Activated T-helper 1 cell treated with anti-CD3 and anti-CD28 coated beads, Interleukin-12 subunit alpha, Interleukin-12 subunit beta, Interleukin-2, Interleukin-4 antibody, amounts not matched to agents 30 ng/mL and 10 ng/mL and 1 ng/mL, durations not matched to agents 14 hours and 24 hours and 36 hours (primary cell): ENCODE measurements at places on chromosomes 12 and 14. TPM values are rescaled to one million over a fixed set of nuclear protein-coding genes. Genes with fewer than 3 reads are reported as not detected.

Gene MDGA2
- total RNA-seq: not detected in 2 replicates

Gene ARMH4
- total RNA-seq: not detected in 2 replicates

Gene KIF26A
- total RNA-seq: 0.05 and 0.17 TPM in 2 replicates

Gene CLEC1A
- not detected in 2 replicates for total RNA-seq

Gene TAS2R42
- not detected in 2 replicates for total RNA-seq

Gene KRT75
- total RNA-seq: not detected in 2 replicates

Gene GNB3
- total RNA-seq: 1.6 and 1.7 TPM in 2 replicates

Gene KLC1
- total RNA-seq: 148 and 150 TPM in 2 replicates

Gene IL22
- 3.4 TPM in 2 replicates for total RNA-seq

Gene ACVRL1
- total RNA-seq: not detected in 2 replicates

Gene IKZF4
- 31.9 and 35.7 TPM in 2 replicates for total RNA-seq

Gene GOLGA5
- 22.2 and 22.6 TPM in 2 replicates for total RNA-seq

Gene KRT2
- not detected in 2 replicates for total RNA-seq

Gene SLC22A17
- total RNA-seq: 3.1 and 5.0 TPM in 2 replicates

Gene ANKS1B
- total RNA-seq: 2.8 TPM in 2 replicates

Gene TEX52
- 0.17 TPM in 1 of 2 replicates, not detected in the other for total RNA-seq

Gene TAS2R8
- total RNA-seq: not detected in 2 replicates

Gene RABGGTA
- 52.2 and 54.4 TPM in 2 replicates for total RNA-seq

DNA sequence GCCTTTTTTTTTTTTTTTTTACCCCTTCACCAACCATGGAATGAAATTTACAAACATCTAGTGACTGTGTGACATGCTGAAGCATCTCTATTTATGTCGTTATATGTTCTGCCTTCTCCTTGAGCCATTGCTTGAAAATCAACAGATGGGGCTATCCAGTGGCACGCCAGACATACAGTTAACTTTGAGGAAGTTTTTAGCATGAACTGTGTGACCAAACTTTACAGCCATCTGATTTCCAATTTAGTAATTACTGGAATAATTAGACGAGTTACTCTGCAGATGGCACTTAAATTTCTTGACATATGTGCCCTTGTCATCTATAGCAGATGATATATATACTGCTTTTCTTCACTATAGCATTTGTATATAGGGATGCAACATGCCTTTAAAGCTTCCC lies 192.1 kb downstream of the SNAPC1 start:
- H3K27ac ChIP-seq: no peak overlapping the region
- H3K4me1 ChIP-seq: no peaks in the 10 kb centered on the region
- no peaks in the 10 kb centered on the region for H3K36me3 ChIP-seq
- no peak for DNase-seq
- no peak overlapping the region for H3K4me3 ChIP-seq
- H3K27me3 ChIP-seq: peaks cover 7% of the 10 kb centered on the region

DNA sequence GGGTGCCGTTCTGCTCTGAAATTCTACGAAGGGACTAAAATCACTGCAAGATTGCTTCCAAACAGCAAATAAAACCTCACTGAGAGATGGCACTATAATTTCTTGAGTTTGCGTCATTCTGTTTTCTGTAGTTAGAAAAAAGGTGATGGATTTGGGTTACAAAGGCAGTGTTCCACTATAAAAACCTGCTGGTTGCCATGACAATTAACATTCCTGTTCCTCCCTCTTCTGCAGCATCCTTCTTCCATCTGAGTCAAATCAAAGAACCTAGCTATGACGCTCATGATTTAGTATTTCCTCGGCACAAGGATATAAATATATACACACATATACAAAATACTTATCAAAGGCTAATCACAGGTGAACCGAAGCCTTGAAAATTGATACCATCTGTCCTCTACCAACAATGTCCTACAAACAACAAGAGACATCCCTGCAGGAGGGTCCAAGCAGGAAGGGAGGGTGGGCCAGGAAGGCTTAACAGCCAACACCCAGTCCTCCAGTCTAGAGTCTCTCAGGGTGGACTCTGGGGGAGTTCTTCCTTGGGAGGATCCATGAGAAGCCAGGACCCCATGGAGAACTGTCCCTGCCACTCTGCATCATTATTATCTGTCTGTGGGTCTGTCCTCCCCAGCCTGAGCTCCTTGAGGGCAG lies 21.4 kb downstream of the TMCC3 start:
- H3K27me3 ChIP-seq: peaks cover 32% of the 10 kb centered on the region
- H3K4me1 ChIP-seq: no peaks in the 10 kb centered on the region
- DNase-seq: no peak

DNA sequence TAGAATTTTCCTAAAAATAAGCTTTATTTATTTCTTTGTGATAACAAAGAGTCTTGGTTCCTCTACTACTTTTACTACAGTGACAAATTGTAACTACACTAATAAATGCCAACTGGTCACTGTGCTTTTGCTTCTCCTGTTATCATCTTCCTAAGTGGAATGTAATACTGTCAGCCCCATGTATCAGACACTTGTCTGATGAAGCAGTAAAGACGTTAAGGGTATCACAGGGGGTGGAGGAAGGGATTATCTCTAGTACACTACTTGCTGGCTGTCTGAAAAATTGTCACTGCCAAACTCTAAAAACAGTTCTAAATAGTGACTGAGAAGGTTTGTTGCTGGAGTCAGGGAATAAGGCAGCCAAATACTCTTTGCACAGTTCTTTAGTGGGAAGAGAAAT lies 11.3 kb downstream of the ASB8 start:
- DNase-seq: no peak
- H3K4me3 ChIP-seq: no peak overlapping the region
- H3K36me3 ChIP-seq: peaks cover 35% of the 10 kb centered on the region
- H3K27ac ChIP-seq: no peak overlapping the region
- H3K4me1 ChIP-seq: no peaks in the 10 kb centered on the region

GRCh38 chr12:15966426-15966825 lies 55.3 kb downstream of the DERA start:
- H3K36me3 ChIP-seq: peaks cover 6% of the 10 kb centered on the region
- H3K27ac ChIP-seq: no peak overlapping the region
- H3K27me3 ChIP-seq: no peaks in the 10 kb centered on the region
- H3K4me3 ChIP-seq: no peak overlapping the region

DNA sequence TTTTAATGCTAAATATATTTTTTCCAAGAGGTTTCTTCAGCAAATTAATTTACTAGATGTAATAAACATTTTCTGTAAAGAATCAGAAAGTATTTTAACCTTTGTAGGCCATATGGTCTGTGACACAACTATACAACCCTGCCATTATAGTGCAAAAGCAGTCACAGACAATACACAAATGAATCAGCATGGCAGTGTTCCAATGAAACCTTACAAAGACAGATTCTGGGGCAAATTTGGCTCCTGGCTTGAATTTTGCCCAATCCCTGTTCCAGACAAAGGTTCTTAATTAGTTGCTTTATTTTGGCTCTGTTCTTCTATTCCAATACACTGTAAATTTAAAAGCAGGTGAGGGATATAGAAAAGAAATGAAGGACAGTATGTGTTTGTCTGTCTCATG lies 352.5 kb downstream of the C12orf50 start:
- H3K27me3 ChIP-seq: no peaks in the 10 kb centered on the region

DNA sequence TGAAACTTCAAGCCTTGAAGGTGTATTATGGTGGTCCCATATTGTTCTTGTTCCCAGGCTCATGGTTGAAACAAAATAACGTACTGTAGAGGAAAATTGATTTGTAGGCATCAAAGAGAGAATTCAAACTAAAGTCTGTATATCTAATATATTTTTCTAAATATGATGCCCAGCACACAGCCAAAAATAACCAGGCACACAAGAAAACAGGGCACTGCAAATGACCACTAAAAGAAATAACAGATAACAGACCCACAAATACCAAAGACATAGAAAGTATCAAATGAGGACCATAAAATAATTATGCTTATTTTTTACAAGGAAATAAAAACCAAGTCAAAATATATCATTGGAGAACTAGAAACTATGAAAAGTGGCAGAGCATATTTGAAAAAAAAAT lies 46.8 kb downstream of the LLPH start:
- no peak overlapping the region for H3K4me3 ChIP-seq
- no peaks in the 10 kb centered on the region for H3K4me1 ChIP-seq
- H3K27ac ChIP-seq: no peak overlapping the region
- H3K36me3 ChIP-seq: no peaks in the 10 kb centered on the region

- no peaks in the 10 kb centered on the region for H3K4me1 ChIP-seq
- no peak overlapping the region for H3K4me3 ChIP-seq
- H3K36me3 ChIP-seq: no peaks in the 10 kb centered on the region
- peaks cover 41% of the 10 kb centered on the region for H3K27me3 ChIP-seq
These were observed 12.5 kb downstream of the SPTB start for GRCh38 chr14:64867182-64867581.

- H3K27ac ChIP-seq: no peak overlapping the region
- no peak overlapping the region for H3K4me3 ChIP-seq
- DNase-seq: no peak
- H3K36me3 ChIP-seq: no peaks in the 10 kb centered on the region
These were observed 361.3 kb upstream of the TMTC1 start for GRCh38 chr12:30144777-30145683.

- no peak overlapping the region for H3K27ac ChIP-seq
- no peak for DNase-seq
- H3K4me3 ChIP-seq: no peak overlapping the region
- peaks cover 8% of the 10 kb centered on the region for H3K4me1 ChIP-seq
These were observed 118.7 kb downstream of the BRMS1L start for GRCh38 chr14:35944847-35945246.

- no peak for DNase-seq
- peaks cover 45% of the 10 kb centered on the region for H3K4me1 ChIP-seq
- H3K27ac ChIP-seq: no peak overlapping the region
- peaks cover 2% of the 10 kb centered on the region for H3K27me3 ChIP-seq
These were observed 268.6 kb upstream of the CRY1 start for GRCh38 chr12:107361970-107362369.

- peaks cover 7% of the 10 kb centered on the region for H3K27me3 ChIP-seq
- no peaks in the 10 kb centered on the region for H3K4me1 ChIP-seq
- H3K36me3 ChIP-seq: no peaks in the 10 kb centered on the region
- no peak overlapping the region for H3K4me3 ChIP-seq
These were observed 172.0 kb upstream of the FRMD6 start for GRCh38 chr14:51479584-51480325.

DNA sequence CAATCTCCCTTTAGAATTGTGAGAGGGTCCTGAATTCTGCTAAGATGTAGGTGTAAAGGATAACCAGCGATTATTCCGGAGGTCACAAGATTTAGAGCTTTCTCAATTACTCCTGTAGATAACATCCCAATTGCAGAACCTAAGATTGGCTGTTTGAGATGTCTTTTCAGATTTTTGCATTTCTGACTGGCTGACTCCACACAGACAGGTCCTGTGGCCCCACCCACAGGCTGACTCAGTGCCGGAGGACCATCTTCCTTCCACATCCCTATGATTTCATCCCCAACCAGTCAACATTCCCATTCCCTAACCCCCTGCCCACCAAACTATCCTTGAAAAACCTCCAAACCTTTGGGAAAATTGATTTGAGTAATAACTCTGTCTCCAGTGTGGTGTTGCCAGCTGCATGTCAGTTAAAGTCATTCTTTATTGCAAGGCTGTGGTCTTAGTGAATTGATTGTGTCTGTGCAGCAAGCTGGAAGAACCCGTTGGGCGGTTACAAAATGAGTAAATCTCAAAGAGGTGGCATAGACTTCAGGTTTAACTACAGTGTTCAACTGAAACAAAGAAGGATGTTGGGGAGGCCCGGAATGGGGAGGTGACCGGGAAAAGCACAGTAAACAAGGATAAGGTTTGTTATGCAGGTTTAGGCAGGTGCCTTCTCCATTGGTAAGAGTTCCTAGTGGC lies 10.6 kb downstream of the FNTB start:
- H3K4me3 ChIP-seq: no peak overlapping the region
- DNase-seq: no peak
- peaks cover 26% of the 10 kb centered on the region for H3K4me1 ChIP-seq
- H3K36me3 ChIP-seq: no peaks in the 10 kb centered on the region
- no peaks in the 10 kb centered on the region for H3K27me3 ChIP-seq

DNA sequence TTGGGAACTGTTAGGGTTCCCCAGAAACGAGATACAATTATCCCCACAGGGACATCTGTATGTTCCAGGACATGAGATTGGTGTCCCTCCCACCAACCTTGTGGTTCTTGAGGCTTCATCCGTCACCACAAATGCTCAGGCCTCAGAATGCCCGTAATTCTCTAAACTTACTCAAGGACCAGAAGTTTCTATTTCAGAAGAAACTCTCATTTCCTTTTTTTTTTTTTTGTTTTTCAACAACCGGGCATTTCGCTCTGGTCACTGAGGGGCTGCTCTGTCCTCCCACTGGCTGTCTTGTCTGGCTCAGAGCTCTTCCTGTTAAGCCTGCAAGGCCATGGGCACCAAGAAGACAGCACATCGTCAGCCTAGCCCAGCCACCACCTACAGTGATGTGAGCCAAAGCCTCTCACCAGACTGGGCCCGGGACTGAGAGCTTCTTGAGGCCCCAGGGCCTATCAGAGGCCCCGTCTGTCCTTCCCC lies 36.2 kb downstream of the VDR start:
- H3K36me3 ChIP-seq: peaks cover 77% of the 10 kb centered on the region
- no peaks in the 10 kb centered on the region for H3K27me3 ChIP-seq
- H3K4me3 ChIP-seq: peak overlapping the region; percentile 55
- DNase-seq: no peak
- peak overlapping the region; percentile 98 for H3K27ac ChIP-seq

- DNase-seq: no peak
- H3K4me3 ChIP-seq: peak overlapping the region; percentile 98
- peak overlapping the region; percentile 96 for H3K27ac ChIP-seq
- H3K36me3 ChIP-seq: peaks cover 26% of the 10 kb centered on the region
These were observed 553 bp downstream of the CNPY2 start for GRCh38 chr12:56315249-56315621.

- no peak overlapping the region for H3K4me3 ChIP-seq
- no peak overlapping the region for H3K27ac ChIP-seq
- DNase-seq: no peak
- peaks cover 13% of the 10 kb centered on the region for H3K27me3 ChIP-seq
These were observed 24.0 kb upstream of the SLC38A1 start for GRCh38 chr12:46292754-46293402.

DNA sequence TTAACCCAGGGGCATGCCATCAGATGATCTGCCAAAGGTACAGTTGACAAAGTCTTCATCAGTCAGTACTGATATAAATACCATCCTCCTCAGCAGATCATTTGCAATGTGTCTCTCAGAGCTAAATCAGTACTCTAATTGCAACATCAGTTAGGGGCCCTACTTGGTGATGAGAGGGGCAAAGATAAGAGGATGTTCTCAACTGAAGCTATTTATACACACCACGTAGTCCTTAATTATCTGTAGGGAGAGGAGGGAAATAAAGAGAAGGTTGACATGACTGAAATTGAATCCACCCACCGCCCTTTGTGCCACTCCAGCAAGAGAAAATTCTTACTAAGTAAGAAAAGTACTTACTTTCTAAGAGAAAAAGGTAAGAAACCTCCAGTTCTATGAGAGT lies 157.8 kb upstream of the NUDT4 start:
- H3K4me3 ChIP-seq: no peak overlapping the region
- DNase-seq: no peak
- no peaks in the 10 kb centered on the region for H3K4me1 ChIP-seq
- H3K36me3 ChIP-seq: no peaks in the 10 kb centered on the region
- H3K27ac ChIP-seq: no peak overlapping the region
- H3K27me3 ChIP-seq: peaks cover 7% of the 10 kb centered on the region

DNA sequence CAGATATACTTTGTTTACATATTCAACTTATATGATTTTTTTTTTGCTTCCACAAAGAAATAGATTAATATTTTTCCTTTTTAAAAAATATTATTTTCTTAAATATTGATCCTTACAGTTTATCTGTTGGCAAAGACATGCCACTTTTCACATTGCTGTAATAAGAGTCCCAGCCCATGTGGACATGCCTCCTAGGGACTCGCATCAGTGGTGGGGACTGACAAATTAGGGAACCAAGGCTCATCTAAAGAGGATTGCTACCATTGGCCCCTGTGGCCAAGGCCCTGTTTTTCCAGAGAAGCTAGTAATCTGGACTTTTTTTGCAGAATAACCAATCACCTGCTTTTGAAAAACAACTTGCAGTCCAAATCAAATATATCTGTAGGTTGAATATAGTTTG lies 27.8 kb upstream of the BMAL2 start:
- no peak for DNase-seq
- H3K4me3 ChIP-seq: no peak overlapping the region
- no peaks in the 10 kb centered on the region for H3K27me3 ChIP-seq
- peaks cover 10% of the 10 kb centered on the region for H3K4me1 ChIP-seq
- no peak overlapping the region for H3K27ac ChIP-seq
